ENCODE measurements at places on chromosomes 11 and 22.

DNA sequence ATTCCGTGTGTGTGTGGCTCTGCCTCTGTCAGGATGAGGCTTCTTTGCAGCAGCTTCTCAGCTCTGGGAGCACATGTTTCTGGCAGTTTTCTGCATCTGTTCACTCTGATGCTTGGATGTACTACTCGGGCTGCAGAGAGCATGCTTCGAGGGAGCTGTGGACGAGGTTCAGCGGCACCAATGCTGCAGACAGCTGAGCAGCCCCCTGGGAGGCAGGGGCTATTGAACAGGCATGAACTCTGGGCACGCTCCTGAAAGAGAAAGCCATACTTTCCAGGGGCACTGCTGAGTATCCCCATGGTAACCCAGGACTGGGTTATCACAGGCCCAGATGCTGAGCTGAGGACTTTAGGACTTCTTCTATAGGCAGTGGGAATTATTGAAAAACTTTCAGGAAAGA lies 33.8 kb downstream of the ADAMTS8 start:
- DNase-seq: no peak

- DNase-seq: no peak
These were observed 293 bp downstream of the DUSP8 start for GRCh38 chr11:1571760-1572196.

DNA sequence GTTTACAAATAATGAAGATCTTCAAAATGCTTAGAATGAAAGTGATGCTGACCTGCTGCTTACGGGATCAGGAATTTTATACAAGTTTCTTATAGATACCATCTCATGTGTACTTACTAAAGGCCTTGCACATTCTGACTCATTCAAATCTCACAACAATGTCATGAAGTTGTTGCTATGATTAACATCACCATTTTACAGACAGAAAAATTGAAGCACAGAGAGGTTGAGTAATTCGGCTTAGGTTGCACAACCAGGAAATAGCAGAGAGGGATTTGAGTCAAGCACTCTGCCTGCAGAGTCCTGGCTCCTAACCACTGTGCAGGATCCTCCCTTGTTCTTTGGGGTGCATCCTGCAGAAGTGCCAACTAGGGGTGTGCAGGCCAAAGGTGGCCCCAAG lies 471.9 kb downstream of the MIAT start:
- DNase-seq: no peak

- DNase-seq: peak; percentile 94
These were observed 3.7 kb downstream of the RPS19BP1 start for GRCh38 chr22:39528681-39529486.

DNA sequence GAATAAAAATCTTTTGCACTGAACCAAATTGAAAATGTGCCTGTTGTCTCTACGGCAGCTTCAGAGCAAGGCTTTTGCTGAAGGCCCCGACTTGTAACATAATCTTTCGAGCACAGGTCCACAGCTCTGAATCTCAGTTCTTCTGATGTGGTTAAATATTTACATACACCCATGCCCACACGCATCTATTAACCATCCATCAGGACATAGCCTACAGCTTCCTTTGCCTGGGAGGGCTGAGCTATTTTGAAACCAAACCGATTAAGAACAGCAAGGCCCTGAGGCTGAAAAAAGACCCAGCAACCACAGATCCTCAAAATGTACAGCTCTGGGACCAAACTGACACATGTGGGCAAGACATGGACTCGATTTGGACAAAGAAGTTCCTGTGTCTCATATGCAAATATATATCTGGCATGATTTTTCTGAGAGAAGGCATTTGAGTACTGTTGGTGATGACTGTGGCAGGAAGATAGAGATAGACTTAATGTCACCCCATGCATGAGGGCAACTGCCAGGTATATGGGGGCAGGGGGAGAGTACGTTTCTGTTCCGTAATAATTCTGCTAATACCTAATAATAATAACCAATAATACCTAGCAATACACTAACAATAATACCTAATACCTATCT lies 322.7 kb upstream of the PLET1 start:
- DNase-seq: no peak

GRCh38 chr11:8086001-8086479 lies 5.0 kb downstream of the TUB start:
- no peak for DNase-seq

DNA sequence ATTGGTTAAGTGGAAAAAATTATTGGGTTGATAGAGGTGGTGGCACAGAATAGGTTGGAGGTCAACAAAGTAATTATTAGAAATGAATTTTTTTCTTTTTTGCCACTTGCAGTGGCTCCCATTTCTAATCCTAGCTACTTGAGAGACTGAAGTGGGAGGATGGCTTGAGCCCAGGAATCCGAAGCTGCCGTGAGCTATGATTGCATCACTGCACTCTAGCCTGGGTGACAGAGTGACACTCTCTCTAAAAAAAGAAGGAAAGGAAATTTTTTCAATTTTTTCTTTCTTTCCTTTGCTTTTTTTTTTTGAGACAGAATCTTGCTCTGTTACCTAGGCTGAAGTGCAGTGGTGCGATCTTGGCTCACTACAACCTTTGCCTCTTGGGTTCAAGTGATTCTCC lies 2.2 kb upstream of the BCO2 start:
- DNase-seq: no peak

DNA sequence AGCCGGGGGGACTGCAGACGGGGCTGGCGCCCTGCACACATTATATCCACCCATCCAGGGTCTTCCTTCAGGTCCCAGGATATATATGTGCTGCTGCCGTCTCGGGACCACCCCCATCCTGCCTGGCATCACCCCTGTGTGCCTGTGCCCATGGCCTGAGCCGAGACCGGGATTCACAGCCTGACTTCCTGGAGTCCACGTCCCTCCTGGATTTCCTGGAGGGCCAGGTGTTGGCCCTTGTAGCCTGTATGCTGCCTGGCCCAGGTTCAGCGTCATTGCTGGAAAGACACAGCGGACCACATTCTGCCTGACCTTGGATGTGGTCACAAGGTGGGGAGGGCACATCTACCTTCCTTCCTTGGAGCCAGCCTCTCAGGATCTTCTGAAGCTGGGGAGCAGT lies 551.1 kb downstream of the BRD1 start:
- DNase-seq: no peak

DNA sequence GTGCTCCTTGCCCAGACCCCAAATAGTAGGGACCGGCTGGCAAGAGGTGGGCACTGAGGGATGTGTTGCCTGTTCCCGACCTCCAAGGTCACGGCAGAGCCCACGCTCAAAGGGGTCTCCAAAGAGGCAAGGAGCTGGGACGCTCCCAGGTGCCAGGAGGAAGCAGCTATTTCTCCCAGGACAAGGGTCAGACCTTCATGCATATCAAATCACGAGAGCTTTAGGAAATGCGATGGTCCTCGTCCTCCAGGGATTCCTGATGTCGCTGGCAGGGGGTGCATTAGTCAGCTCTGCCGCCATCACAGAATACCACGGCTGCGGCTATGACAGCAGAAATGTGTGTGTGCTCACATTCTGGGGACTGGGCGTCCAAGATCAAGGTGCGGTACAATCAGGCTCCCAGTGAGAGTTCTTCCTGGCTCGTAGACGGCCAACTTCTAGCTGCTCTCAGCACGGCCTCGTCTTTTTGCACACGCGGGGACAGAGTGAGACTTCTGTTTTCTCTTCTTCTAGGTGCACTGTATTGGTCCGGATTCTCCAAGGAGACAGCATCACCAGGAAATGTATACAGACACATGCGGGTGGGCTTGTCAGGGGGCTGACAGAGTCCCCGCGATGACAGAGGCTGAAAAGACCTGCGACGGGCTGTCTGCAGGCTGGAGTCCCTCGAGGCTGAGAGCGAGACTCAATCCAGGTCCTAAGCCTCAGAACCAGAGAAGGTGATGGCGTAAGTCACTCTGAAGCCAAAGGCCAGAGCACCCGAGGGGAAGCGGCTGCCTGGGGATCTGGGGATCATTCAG lies 81.6 kb downstream of the SHANK2 start:
- no peak for DNase-seq

DNA sequence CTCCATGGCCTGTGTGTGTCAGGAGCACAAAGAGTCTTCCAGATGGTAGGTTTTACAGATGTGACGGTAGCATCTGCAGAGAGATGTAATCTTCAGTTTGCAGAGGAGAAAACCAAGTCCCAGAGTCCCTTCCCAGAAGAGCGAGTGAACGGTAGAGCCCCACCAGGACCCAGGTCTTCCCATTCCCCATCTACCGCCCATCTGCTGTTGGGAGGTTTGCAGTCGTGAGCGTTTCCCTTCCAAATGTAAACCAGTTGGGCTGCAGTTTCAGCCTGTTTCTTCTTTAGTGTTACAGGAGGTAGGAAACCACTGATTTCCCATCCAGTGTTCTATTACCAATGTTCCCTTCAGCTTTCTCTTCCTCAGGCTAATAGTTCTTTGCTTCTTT lies 24.0 kb downstream of the PANX1 start:
- DNase-seq: no peak

- no peak for DNase-seq
These were observed 156.7 kb downstream of the CTTN start for GRCh38 chr11:70555078-70555477.

GRCh38 chr11:61698173-61698948 lies 18.2 kb downstream of the DAGLA start:
- no peak for DNase-seq

GRCh38 chr11:133918608-133919260 lies 38.0 kb downstream of the IGSF9B start:
- DNase-seq: no peak

DNA sequence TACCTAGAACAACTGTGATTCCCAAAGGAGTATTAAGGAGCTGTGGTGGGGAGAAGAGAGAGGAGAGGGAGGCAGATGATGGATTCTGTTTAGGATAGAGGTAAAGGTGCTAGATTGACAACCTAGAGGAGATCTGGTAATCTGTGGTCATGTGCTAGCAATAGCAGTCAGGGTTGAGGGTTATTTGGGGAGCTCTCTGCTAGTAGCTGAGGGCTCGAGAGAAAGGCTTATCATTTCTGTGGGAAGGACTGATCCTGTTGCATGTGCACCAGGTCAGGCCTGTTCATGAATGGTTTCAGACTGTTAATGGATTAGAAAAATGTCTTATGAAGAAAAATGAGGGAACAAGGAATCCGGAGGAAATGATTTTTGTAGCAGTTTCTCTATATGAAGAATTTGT lies 63.2 kb downstream of the MTMR3 start:
- no peak for DNase-seq
